ENCODE measurements at places on chromosomes 6 and 20.
A peak's percentile ranks its signal among the peaks of the same experiment; 100 is the strongest.

DNA sequence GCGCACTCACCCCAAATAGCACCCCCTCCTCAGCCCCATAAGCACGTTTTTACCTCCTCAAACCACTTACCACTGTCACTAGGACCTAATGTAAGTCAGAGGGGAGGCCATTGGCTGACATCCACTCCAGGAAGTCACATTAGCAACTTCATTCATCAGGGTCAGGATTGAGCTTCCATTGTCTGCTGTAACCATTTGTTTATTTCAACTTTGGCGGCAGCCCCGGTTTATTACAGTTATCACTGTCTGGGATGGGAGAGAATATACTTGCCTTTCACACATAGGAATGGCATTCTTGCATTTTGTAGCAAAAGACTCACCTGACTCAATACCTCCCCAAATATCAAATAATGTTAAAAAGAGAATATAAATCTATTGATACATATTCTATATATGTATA, 38.3 kb downstream of the MAFB start:
- DNase-seq = no peak

DNA sequence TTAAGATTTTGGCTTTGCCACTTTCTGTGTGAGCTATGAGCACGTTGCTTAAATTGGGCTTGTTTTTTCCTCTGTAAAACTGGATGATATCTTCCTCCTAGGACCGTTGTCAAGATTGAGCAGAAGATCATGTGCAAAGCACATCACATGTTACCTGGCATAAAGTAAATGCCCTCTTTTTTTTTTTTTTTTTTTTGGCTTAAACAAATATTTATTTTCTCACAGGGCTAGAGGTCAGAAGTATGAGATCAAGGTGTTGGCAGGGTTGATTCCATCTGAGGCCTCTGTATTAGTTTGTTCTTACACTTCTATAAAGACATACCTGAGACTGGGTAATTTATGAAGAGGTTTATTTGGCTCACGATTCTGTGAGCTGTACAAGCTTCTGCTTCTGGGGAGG, 42.7 kb downstream of the TOX2 start:
- DNase-seq = no peak

DNA sequence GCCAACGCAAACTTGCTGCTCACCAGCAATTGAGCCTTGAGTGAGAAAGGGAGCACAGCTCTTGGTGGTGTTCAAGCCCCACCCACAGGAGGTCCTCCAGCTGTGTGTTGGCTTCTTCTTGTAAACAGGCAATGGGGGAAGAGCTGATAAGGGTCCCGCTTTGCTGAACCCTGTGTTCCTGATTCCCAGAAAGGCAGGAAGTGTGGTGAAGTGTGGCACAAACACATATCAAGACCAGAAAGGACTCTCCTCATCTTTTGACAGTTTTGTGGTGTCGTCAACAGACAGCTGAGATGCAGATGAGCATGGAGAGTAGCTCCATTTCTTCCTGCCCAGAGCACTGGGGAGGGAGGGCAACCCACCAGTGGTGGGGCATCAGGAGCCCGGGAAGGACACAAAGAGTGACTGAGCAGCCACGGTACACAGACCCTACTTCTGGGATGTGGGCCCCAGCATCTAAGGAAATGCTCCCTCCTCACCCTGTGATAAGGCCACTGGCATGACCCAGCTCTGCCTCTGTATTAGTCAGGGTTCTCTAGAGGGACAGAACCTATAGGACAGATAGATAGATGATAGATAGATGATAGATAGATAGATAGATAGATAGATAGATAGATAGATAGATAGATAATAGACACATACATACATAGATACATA, 188.9 kb upstream of the TAB2 start:
- no peak for DNase-seq

GRCh38 chr6:125117818-125118217, 35.8 kb upstream of the TPD52L1 start:
- DNase-seq = no peak

GRCh38 chr20:38905375-38905774, 20.8 kb upstream of the FAM83D start:
- DNase-seq = no peak

DNA sequence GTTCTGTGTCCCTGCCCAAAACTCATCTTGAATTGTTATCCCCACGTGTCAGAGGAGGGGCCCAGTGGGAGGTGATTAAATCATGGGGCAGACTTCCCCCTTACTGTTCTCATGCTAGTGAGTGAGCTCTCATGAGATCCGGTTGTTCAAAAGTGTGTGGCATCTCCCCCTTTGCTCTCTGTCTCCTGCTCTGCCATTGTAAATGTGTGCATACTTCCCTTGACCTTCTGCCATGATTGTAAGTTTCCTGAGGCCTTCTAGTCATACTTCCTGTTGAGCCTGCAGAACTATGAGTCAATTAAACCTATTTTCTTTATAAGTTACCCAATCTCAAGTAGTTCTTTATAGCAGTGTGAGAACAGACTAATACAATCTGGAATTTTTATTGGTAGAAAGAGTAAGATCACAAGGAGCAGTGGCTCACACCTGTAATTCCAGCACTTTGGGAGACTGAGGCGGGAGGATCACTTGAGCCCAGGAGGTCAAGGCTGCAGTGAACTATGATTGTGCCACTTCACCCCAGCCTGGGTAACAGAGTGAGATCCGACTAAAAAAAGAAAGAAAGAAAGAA, 47.1 kb upstream of the SLC22A16 start:
- DNase-seq = no peak

GRCh38 chr6:143806282-143807102, 36.6 kb upstream of the LTV1 start:
- no peak for DNase-seq

DNA sequence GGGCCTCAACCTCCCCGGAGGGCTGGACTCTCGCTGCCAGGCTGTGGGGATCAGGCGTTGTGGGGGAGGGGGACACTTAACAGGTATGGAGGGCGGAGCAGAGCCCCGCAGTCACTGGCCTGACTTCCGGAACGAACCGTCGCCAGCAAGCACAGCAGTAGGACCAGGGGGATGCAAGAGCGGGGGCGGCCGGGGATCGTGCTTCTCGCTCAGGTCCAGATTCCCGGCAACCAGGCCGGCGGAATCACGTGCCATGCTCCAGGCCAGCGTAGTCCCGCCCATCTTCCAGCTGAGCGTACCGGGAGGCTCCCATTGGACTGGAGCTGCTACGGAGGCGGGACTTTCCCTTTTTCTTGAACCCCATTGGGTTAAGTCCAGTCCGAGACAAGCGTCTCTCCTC, 10.0 kb upstream of the POU5F1 start:
- peak; percentile 28 for DNase-seq

All from 8988T (cell line).